ENCODE measurements at places on chromosomes 13 and 19.

- no peak for DNase-seq
Measured at GRCh38 chr13:43990829-43991228, 111.1 kb downstream of the LACC1 start.

DNA sequence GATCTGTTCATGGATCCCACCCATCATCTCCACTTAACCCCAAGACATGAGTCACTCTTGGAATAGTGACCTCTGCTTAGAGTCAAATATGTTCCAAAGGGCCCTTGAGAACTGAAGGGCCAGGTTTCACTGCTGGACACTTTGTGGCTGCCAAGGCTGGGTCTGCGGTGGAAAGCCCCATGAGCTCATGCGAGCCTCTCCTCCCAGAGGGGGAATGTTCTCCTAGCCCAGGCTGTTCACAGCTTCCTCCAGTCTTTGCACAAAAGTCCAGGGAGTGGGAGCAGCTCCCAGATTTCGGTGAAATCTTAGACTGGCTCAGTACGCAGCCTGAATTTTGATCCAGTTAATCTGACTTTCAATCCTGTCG, 732 bp upstream of the DCLK1 start:
- DNase-seq, result no peak

GRCh38 chr13:23380534-23380933, 53.0 kb downstream of the SACS start:
- no peak for DNase-seq

DNA sequence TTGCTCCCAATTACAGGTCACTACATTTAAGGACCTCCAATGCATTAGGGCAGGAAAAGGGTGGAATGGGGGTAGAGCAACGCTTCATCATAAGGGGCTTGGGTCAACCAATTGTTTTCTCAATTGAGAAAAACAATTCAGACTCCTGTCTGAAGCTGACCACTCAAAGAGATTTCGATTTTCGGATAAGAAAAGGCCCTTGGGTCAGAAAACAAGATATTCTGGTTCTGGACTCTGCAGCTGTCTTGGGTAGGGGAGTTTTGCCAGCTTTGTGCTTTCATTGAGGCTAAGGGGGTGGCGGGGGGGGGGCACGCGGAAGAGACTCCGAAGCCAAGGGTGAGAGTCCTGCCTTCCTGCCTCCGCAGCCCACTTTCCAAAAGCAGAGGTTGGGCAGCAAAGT, 4.8 kb upstream of the ZNF98 start:
- DNase-seq, result no peak

DNA sequence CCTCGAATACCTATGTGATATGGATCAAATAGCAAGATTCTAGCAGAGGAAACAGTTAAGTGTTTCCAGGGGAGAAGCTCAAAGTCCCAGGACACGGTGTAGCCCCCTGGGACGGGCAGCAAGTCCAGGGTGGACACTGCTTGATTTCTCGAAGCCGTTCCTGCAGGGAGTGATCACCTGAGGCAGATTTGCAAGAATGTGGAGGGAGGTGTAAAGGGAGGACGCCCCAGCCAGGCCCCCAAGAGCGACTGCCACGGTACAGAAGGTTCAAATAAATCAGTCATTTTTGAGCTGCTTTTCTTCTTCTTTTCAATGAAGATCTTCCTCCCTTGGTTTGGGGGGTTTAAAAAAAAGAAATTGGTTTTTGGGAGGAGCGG, 41.4 kb downstream of the KLF2 start:
- no peak for DNase-seq

- no peak for DNase-seq
Measured at GRCh38 chr13:77919246-77919920, 752 bp upstream of the EDNRB start.

DNA sequence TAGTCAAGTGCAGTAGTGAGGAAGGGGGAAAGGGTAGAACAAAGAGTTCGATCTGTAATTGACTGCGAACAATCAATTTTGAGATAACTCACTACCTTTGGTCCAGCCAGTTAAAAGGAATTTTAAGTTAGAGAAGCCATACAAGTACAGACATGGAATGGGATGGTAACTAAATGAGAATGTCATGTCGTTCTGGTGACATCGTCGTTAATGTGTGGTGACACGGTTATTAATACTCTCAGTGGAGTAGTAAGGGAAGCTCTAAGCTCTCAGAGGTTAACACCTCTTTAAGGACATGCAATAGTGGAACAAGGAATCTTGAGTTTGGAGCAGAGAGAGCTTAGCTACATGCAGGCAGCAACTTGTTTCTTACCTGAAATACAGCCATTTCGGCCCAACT, 154.9 kb upstream of the KLF12 start:
- no peak for DNase-seq

- no peak for DNase-seq
Measured at GRCh38 chr19:1304197-1304924, 18.7 kb downstream of the EFNA2 start.

DNA sequence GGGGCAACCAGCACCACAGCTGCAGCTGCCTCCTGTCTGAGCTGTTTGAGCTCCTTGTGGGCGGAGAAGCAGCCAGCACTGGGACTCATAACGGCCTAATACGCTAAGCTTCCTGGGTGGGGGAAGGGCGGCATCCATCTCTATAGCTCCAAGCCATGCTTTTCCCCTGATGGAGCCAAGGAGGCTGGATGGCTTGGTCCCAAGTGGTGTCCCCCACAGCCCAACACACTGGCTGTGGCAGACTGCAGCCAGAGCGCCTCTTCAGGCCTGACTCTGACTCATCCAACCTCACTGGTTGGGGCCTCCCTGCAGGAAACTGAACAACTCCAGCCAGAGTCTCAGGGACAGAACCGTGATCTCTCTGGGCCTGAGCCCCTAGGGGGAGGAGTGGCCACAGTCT, 537.3 kb downstream of the SUCLA2 start:
- no peak for DNase-seq

DNA sequence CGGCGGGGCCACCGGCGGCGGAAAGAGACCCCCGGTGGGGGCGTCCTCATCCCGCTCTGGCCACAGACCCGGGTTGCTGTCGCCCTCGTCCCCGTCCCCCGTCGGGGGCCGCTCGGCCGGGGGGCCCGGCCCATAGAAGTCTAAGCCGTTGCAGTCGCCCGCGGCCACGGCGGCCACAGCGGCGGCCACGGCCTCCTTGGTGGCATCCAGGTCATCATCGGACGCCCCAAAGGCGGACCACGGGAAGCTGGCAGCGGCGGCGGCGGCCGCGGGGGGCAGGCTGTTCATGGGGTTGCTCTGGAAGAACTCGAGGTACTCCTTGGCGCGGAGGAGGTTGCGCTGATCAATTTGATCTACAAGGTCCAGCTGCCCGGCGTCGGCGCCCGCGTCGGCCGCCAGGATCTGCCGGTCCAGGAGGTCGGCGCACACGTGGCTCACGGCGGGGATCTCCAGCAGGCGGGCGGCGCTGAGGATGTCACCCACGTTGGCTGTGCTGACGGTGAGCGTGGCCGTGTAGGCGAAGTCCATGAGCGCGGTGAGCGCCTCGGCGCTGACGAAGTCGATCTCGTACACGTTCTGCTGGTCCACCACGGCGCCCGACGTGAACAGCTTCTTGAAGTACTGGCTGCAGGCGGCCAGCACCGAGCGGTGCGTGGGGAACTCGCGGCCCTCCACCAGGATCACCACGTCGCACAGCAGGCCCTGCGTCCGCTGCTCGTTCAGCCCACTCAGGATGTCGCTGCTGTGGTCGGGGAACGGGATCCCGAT, 12.1 kb downstream of the ZBTB7A start:
- DNase-seq, result no peak

DNA sequence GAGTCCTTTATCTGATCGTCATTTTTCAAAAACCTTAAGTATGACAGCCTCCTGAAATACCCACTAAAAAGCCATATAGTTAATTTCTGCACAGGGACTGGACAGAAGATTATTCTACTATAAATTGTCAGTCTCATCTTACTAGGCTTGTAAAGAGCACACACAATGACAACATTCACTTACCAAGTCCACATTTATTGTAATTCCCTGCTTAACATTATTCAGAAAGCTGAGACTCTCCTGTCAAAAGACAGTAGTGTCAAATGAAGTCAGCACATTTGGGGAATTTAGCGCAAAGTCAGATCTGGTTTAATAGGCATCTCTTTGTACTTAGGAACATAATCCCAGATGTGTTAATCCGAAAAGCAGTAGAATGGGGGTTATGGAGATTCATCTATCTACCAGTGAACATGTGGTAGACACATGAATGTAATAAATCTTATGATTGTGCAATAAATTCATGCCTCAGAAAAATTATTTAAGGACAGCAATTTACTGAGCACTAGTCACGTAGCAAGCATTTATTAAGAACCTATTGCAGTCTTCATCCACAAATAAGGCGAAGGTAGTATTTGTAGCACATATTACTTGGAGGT, 224.6 kb upstream of the GPC6 start:
- DNase-seq, result no peak

GRCh38 chr19:51194527-51195315, 30.2 kb upstream of the CD33 start:
- DNase-seq, result no peak

DNA sequence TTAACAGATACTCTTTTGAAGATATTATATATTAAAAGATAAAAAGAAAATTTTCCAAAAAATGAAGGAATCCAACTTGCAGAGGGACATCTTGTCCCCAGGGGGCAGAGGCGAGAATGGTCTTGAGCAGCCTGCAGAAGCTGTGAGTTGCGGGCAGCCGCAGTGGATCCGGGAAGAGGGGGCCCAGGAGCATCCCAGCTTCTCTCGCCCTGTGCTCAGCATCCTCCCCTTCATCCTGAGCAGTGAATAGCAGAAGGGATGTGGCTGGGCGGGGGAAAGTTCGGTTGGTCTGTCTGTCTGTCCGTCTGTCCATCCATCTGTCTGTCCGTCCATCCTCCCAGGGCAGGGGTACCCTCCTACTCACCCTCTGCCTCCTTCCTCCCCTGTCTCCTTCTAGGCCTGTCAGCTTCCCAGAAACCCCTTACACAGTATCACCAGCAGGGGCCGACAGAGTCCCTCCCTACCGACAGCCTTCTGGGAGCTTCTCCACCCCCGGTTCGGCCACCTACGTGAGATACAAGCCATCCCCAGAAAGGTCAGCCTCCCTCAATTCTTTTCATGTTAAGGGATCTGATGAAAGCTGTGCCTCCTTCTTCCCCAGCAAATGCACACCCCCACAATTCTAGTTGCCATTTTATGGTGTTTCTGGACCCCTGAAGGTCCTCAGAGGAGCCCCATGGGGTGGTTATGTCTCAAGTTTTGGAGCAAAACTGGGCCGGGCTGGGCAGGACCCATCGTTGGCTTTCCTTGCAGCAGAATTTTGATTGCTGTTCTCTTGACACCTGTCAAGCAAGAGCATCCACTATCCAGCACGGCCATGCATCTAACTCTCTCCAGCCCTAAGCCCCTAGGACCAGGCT, 81.6 kb downstream of the DPF1 start:
- DNase-seq, result peak; percentile 9

DNA sequence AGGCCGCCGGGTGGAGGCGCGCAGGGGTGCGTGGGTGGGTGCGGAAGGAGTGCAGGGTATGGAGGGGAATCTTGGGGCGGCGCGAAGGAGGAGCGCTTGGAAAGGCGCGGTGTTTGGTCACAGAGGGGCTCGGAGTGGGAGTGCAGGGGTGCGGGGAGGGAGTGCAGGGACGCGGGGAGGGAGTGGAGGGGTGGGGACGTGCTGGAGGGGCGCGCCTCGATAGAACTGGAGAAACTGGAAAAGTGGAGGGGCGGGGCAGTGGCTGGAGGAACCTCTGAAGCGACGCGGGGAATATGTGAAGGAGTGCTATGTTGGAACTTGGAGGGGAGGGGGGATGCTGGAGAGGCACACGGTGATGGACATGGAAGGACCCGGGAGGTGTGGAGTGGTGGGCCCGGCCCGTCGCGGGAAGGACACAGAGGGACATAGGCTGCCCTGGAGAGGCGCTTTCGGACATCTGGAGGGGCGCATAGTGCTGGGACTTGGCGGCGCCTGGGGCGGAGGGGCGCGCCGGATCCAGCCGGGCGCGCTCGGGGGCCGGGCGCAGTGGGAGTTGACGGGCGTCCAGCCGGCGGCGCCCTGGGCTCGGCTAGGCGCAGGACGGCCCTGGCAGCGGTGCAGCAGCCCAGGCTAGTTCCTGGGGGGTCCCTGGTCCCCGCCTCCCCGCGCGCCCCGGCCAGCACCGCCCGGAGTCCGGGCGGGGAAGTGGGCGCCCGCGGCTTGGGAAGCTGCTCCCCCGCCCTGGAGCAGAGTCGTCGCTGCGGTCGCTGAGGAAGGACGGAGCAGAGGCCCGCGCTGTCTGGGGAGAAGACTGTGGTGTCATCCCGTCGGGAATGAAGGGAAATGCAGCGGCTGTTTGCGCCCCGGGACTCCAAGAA, 20.8 kb upstream of the SGCG start:
- DNase-seq, result no peak

DNA sequence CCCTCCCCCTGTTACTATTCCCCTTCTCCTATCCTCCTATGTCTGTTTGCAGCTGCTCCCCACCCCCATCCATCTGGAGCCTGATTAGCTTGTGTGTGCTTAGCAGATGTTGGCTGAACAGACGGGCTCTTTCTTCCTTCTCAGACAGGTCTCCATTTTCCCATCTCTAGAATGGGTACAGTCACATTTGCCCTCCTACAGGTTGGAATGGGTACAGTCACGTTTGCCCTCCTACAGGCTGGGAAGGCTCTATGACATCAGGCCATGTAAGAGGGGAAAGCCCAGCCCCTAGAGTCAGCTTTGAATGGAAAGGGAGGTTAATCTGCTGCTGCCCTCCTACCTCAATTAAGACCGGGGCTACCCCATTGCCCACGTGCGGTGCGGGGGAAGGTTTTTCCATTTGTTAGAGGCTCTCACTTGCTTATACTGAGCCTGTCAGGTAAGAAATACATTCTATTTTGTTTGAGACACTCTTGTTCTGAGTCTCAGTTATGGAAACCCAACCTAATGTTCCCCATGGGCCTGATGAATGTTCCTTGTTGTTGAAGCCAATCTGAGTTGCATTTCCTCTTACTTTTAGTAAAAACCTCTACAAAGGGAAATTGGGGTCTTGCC, 2.2 kb upstream of the CLEC17A start:
- DNase-seq, result no peak

GRCh38 chr19:50534478-50534877, 20.8 kb upstream of the ASPDH start:
- DNase-seq, result no peak

DNA sequence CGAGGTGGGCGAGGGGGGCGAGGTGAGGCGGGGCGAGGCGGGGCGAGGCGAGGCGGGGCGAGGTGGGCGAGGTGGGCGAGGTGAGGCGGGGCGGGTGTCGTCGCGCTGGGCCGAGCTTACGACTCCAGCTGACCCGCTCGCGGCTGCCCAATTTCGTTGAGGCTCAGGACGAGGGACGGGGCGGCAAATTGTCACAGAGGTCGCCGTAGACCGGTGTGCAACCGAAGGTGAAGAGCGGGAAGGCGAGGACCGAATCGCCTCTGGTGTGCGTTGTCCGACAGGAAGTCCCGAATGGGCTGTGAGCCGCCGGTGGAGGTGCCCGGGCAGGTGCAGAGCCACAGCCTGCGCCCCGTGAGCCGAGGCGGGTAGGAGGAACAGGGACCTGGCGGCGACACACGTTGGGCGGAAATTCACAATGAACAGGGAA, at the start of gene LACC1:
TSS of gene LACC1 (plus strand) at position 150 of the 427 bp plus-strand sequence. CDS start 1,082 bp downstream, outside the sequence.
- peak; percentile 32 for DNase-seq

- no peak for DNase-seq
Measured at GRCh38 chr19:50341091-50341564, 12.0 kb upstream of the KCNC3 start.

DNA sequence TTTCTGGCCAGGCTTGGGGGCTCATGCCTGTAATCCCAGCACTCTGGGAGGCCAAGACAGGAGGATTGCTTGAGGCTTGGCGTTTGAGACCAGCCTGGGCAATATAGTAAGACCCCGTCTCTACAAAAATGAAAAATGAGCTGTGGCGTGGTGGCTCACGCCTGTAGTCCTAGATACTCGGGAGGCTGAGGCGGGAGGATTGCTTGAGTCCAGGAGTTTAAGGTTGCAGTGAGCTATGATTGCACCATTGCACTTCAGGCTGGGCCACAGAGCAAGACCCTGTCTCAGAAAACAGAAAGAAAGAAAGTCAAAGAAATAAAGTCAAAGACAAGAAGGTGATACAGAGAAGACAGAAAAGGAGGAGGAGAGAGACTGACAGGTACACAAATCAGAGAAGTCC, 2.5 kb upstream of the CACNG6 start:
- no peak for DNase-seq
